ENCODE measurements at places on chromosomes 6 and 20.

- DNase-seq: no peak
These were observed 747.6 kb downstream of the RFPL4B start for GRCh38 chr6:113094779-113095178.

- no peak for DNase-seq
These were observed 31.9 kb upstream of the JARID2 start for GRCh38 chr6:15213838-15214400.

DNA sequence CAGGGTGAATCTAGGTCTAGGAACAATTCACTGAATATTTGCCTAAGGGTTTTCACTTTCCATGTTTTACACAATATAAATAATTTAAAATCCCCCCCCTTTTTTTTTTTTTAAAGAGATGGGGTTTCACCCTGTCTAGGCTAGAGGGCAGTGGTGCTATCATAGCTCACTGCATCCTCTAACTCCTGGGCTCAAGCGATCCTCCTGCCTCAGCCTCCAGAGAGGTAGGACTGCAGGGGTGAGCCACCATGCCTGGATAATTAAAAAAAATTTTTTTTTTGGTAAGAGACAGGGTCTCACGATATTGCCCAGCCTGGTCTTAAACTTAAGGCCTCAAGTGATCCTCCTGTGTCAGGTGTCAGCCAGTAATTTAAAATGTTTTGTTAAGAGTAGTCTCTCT, 17.8 kb downstream of the QKI start:
- DNase-seq: no peak

DNA sequence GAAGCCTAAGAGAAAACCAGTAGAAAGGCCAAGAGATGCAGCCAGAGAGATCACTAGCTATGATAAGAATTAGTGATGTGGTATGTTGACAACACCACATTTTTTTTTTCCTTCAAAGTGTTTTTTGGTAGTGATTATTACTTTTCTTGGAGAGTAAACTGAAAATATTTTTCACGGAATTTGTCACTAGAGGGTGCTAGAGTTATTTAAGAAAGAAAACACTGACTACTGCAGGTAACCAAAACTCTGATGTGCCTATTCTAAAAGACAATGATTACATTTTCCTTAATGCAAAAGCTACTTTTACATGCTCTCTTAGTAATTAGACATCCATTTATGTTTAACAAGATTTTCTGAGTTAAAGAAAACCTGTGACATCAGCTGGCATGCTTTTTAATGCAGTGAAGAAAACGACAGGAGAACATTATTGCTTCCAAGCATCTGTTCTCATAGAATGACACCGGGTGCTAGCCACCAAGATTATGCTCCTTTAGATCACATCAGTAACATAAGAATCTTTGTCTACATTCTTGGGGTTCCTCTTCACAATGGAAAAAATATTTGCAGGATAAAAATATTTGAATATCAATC, 28.8 kb downstream of the RWDD2A start:
- no peak for DNase-seq

- no peak for DNase-seq
These were observed 38.2 kb upstream of the AFDN start for GRCh38 chr6:167788563-167788903.

GRCh38 chr6:87484491-87484890, 11.7 kb downstream of the SLC35A1 start:
- DNase-seq: no peak

DNA sequence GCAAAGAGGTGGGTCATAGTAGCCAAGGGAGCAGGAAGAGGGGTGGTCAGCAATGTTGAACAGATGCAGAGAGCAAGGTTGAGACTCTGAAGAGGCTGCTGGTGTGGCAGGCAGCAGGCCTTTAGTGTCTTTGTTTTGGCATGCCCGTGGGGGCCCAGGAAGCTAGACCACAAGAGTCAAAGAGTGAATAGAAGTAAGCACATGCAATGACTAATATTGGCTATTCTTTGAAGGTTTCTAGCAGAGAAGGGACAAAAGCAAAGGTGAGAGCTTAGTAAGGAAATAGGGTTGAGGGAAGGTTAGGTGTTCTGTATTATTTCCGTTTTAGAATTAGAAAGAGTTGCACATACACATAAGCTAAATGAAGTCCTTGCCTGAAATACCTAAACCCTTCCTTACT, 18.8 kb downstream of the TDRD6 start:
- no peak for DNase-seq

DNA sequence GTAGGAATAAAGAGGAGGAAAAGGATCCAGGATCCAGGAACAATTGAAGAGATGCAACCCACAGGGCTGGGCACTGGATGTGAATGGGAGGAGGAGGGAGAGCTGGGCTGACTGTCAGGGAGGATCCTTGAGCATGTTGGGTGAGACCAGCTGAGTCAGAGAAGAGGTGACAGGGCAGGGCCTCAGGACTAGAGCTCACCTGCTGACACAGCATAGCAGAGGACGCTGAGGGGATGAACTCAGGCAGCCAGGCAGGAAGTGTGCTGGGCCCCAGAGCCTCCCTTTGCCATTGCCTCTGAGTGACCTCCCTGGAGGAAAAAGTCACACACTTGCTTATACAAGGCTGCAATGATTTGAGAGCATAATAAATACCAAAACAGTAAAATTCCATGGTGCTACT, 72.3 kb downstream of the ZNF133 start:
- no peak for DNase-seq

GRCh38 chr20:60453388-60454246, 495.4 kb downstream of the CDH26 start:
- no peak for DNase-seq

DNA sequence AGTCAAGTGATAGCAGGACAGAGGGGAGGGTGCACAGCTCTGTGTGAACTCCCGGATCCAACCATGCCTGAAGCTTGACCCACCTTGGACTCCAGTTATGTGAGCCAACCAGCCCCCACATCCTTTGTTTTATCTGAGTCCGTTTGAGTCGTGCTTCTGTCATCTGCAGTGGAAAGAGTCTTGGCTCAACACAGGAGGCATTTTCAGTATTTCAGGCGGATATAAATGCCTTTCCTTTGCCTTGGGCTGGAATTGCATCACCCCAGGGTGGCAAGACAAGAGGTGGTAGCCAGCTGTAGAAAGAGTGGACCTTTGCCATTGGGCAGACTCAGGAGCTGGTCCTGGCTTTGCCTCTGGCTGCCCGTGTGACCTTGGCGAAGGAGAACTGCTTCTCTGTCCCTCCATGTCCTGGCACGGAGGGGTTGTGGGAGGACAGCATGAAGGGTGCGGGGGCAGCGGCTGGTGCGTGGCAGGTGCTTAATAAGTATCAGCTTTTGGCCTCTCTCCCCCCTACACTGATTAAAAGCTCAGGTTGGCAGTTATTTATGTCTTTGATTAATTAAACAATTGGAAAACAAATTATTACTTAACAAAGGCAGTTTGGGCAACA, 42.6 kb upstream of the APCDD1L start:
- DNase-seq: no peak

- no peak for DNase-seq
These were observed 42.0 kb downstream of the THEMIS start for GRCh38 chr6:127858727-127859391.
